PC-9 (cell line): ENCODE measurements at places on chromosomes 1 and 21. TPM values are rescaled to one million over a fixed set of nuclear protein-coding genes. Genes with fewer than 3 reads are reported as not detected.

GRCh38 chr1:177589166-177589565 lies 380.7 kb downstream of the SEC16B start:
- no peak overlapping the region for H3K4me3 ChIP-seq
- DNase-seq, result no peak
- peaks cover 15% of the 10 kb centered on the region for H3K4me1 ChIP-seq
- H3K27ac ChIP-seq, result no peak overlapping the region
- H3K36me3 ChIP-seq, result no peaks in the 10 kb centered on the region

GRCh38 chr1:30682396-30683275 lies 40.7 kb downstream of the MATN1 start:
- no peak overlapping the region for H3K27ac ChIP-seq
- no peaks in the 10 kb centered on the region for H3K36me3 ChIP-seq
- no peaks in the 10 kb centered on the region for H3K27me3 ChIP-seq
- peaks cover 7% of the 10 kb centered on the region; the same call in 1 of the 2 replicates for H3K4me1 ChIP-seq
- DNase-seq, result no peak
- no peak overlapping the region for H3K4me3 ChIP-seq

Gene CACHD1
- total RNA-seq, result 3.1 and 3.8 TPM in 2 replicates

GRCh38 chr1:234517110-234517802 lies 38.3 kb upstream of the TARBP1 start:
- peaks cover 43% of the 10 kb centered on the region for H3K4me1 ChIP-seq
- no peaks in the 10 kb centered on the region for H3K27me3 ChIP-seq
- no peaks in the 10 kb centered on the region for H3K36me3 ChIP-seq
- no peak overlapping the region for H3K4me3 ChIP-seq
- H3K27ac ChIP-seq, result peak overlapping the region; percentile 82; the same call in 1 of the 2 replicates

Gene GPR25
- total RNA-seq, result not detected in 2 replicates

GRCh38 chr1:101253976-101254674 lies 17.3 kb downstream of the S1PR1 start:
- H3K27ac ChIP-seq, result no peak overlapping the region
- DNase-seq, result no peak
- no peaks in the 10 kb centered on the region for H3K27me3 ChIP-seq

DNA sequence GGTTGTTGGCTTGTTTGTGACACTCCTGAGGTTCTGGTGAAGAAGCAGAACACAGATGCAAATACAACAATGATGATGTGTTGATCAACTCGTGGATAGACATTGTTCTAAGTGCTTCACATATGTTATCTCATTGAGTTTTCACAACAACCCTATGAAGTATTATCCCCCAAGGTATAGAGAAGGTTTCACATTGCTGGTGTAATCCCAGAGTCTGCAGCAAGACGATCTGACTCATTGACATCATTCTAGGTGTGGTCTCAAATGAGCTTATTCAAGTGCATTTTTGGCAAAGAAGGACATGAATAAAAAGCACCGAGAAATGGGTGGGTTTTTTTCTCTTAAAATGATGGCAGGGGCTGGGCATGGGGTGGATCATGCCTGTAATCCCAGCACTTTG lies 64.1 kb upstream of the SCAF4 start:
- no peak overlapping the region for H3K4me3 ChIP-seq
- H3K36me3 ChIP-seq, result no peaks in the 10 kb centered on the region
- H3K27ac ChIP-seq, result no peak overlapping the region
- peaks cover 77% of the 10 kb centered on the region for H3K27me3 ChIP-seq

GRCh38 chr1:95278173-95279006 lies 44.4 kb downstream of the RWDD3 start:
- no peaks in the 10 kb centered on the region for H3K4me1 ChIP-seq
- H3K27ac ChIP-seq, result no peak overlapping the region
- H3K27me3 ChIP-seq, result no peaks in the 10 kb centered on the region
- no peak for DNase-seq
- H3K36me3 ChIP-seq, result no peaks in the 10 kb centered on the region
- H3K4me3 ChIP-seq, result no peak overlapping the region

DNA sequence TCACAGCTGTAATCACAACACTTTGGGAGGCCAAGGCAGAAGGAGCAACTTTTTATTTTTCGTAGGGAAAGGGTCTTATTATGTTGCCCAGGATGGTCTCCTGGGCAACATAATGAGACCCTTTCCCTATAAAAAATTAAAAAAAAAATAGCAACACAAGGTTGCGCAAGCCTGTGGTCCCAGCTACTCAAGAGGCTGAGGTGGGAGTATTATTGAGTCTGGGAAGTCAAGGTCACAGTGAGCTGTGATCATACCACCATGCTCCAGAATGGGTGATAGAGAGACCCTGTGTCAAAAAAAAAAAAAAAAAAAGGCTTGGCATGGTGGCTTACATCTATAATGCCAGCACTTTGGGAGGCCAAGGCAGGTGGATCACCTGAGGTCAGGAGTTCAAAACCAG lies 131.6 kb downstream of the TRIM33 start:
- no peaks in the 10 kb centered on the region for H3K4me1 ChIP-seq
- no peak overlapping the region for H3K4me3 ChIP-seq
- H3K27me3 ChIP-seq, result no peaks in the 10 kb centered on the region
- no peak for DNase-seq

Gene COG2
- total RNA-seq, result 21.5 and 24.3 TPM in 2 replicates

DNA sequence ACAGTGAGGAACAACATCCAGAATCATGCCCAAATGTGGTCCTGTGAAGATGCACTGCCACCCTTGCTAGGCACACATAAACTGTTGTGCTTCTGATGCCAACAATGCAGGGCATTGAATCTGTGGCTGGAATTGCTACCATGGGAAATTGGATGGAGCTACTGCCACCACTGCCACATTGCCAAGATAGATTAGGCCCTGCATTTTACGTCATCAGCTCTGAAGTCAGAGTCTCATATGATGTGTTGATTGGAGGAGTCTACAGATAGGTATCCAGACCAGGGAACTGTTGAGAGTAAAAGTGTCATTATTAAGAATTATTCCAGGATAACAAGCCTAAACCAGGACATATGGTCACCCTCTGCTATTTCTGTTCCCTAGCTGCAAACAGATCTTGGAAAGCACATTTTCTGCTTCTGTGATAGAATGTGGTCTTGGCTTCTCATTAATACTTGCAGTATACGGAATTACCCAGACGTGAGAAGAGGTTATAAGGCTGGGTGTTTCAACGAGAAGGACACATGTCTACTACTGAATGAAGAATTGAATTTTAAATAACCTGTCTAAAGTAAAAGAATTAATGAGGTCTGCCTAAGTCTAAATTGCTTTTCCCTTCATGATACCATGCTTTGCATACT lies 106.6 kb downstream of the TNNI3K start:
- no peak for DNase-seq
- H3K4me1 ChIP-seq, result no peaks in the 10 kb centered on the region
- no peaks in the 10 kb centered on the region for H3K36me3 ChIP-seq

DNA sequence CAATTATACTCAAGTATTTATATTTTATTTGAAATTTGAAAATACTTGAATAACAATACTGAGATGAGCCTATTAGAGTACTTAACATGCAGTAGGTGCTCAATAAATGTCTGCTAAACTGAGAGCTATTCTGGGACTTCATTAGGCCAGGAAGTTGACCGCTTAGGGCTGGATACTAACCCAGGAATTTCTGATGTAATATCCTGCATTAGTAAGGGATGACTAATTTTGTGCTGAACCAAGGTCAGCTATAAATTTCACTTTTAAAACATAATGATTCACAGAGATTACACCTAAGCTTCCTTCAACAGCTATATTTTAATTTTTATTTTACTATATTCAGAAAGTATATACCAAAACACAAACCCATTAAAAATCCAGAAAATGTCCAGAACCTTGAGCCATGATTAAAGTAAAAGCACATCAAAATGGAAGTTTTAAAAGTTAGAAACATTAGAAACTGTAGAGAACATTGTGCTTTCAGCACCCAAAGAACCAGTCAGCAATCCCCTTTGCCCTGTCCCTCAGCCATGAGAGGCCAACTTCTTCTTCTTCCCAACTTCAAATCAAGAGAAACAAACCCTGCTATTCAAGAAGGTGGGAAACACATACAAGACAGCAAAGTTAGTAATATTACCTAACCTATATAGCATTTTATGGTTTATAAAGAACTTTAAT lies 35.4 kb downstream of the WNT2B start:
- H3K27ac ChIP-seq, result peak overlapping the region; percentile 98
- peaks cover 38% of the 10 kb centered on the region for H3K4me1 ChIP-seq
- H3K36me3 ChIP-seq, result peaks cover 4% of the 10 kb centered on the region; the same call in 1 of the 2 replicates

- no peaks in the 10 kb centered on the region for H3K36me3 ChIP-seq
- H3K27me3 ChIP-seq, result no peaks in the 10 kb centered on the region
- H3K4me1 ChIP-seq, result peaks cover 12% of the 10 kb centered on the region; the same call in 1 of the 2 replicates
- no peak for DNase-seq
These were observed at the start of gene FYB2 for GRCh38 chr1:56819387-56819899. TSS of gene FYB2 (minus strand) at chr1:56819404. CDS start at chr1:56819290, 114 bp downstream.

- H3K4me3 ChIP-seq, result peak overlapping the region; percentile 35; the same call in 1 of the 2 replicates
- no peaks in the 10 kb centered on the region for H3K27me3 ChIP-seq
- peak; percentile 97 for DNase-seq
- H3K4me1 ChIP-seq, result peaks cover 70% of the 10 kb centered on the region
- H3K27ac ChIP-seq, result peak overlapping the region; percentile 91
These were observed 36.7 kb upstream of the THEM4 start for GRCh38 chr1:151945725-151946722.

- H3K4me1 ChIP-seq, result peaks cover 14% of the 10 kb centered on the region
- H3K27ac ChIP-seq, result peak overlapping the region; percentile 62
- H3K4me3 ChIP-seq, result no peak overlapping the region
- no peak for DNase-seq
- no peaks in the 10 kb centered on the region for H3K27me3 ChIP-seq
- H3K36me3 ChIP-seq, result no peaks in the 10 kb centered on the region
These were observed 57.6 kb downstream of the KCNK2 start for GRCh38 chr1:215140135-215140534.

Gene CFAP107
- not detected in 2 replicates for total RNA-seq

- no peaks in the 10 kb centered on the region for H3K36me3 ChIP-seq
- H3K27me3 ChIP-seq, result no peaks in the 10 kb centered on the region
- H3K27ac ChIP-seq, result no peak overlapping the region
- DNase-seq, result no peak
These were observed 407.4 kb downstream of the NTNG1 start for GRCh38 chr1:107548276-107548675.

- H3K4me1 ChIP-seq, result no peaks in the 10 kb centered on the region
- no peak overlapping the region for H3K4me3 ChIP-seq
These were observed 466.5 kb upstream of the DEPDC1 start for GRCh38 chr1:68963353-68963752.

Gene PDE4B
- total RNA-seq, result 1.2 and 1.3 TPM in 2 replicates

Gene SLC27A3
- 14.4 and 17.1 TPM in 2 replicates for total RNA-seq

GRCh38 chr1:218414060-218414728 lies 69.1 kb downstream of the TGFB2 start:
- H3K27me3 ChIP-seq, result no peaks in the 10 kb centered on the region
- H3K4me3 ChIP-seq, result no peak overlapping the region
- DNase-seq, result no peak
- no peaks in the 10 kb centered on the region for H3K4me1 ChIP-seq
- H3K36me3 ChIP-seq, result peaks cover 47% of the 10 kb centered on the region
- H3K27ac ChIP-seq, result no peak overlapping the region

DNA sequence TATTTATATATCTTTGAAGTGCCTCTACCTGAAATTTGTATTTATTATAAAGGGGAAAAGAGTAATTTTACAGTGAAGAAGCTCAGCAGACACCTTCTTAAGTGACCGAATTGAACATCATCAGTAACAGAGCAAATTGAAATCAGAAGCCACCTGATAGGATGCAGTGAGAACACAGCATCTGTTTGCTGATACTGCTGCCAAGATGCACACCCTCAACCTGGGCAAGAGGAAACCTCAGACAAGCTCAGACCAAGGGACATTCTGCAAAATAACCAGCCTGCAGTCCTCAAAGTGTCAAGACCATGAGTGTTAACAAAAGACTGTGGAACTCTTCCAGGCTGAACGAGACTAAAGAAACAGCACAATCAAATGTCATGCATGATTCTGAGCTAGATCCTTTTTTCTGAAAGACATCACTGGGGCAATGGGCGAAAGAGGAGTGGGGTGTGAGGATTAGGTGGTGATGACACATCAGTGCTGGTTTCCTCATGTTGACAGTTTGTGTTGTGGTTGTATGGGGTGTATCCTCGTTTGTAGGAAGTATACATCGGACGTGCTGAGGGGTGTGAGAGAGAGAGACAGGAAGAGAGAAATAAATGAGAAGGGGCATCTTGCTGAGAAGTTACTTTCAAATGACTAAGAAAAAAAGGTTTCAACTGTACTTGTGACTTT lies 103.7 kb downstream of the ABCA4 start:
- H3K36me3 ChIP-seq, result no peaks in the 10 kb centered on the region
- H3K27ac ChIP-seq, result no peak overlapping the region
- no peak overlapping the region for H3K4me3 ChIP-seq
- H3K27me3 ChIP-seq, result no peaks in the 10 kb centered on the region
- peaks cover 32% of the 10 kb centered on the region for H3K4me1 ChIP-seq
- DNase-seq, result no peak

GRCh38 chr1:41957568-41957967 lies 38.8 kb upstream of the HIVEP3 start:
- peak; percentile 25 for DNase-seq
- no peaks in the 10 kb centered on the region for H3K36me3 ChIP-seq
- no peaks in the 10 kb centered on the region for H3K27me3 ChIP-seq
- peaks cover 58% of the 10 kb centered on the region for H3K4me1 ChIP-seq

GRCh38 chr1:81115422-81115821 lies 685.3 kb upstream of the ADGRL2 start:
- no peak overlapping the region for H3K27ac ChIP-seq
- H3K4me3 ChIP-seq, result no peak overlapping the region
- no peaks in the 10 kb centered on the region for H3K27me3 ChIP-seq
- no peaks in the 10 kb centered on the region for H3K4me1 ChIP-seq
- no peaks in the 10 kb centered on the region for H3K36me3 ChIP-seq

GRCh38 chr1:119954476-119955422 lies 58.4 kb upstream of the ADAM30 start:
- DNase-seq, result no peak
- H3K4me3 ChIP-seq, result no peak overlapping the region

Gene SPRR3
- 0.57 TPM in 1 of 2 replicates, not detected in the other for total RNA-seq

GRCh38 chr1:240031009-240031408 lies 60.7 kb upstream of the FMN2 start:
- 0 out of 2 replicates have a peak, but pooled peaks cover 11% of the 10 kb centered on the region for H3K27me3 ChIP-seq
- no peak for DNase-seq
- no peak overlapping the region for H3K4me3 ChIP-seq
- no peaks in the 10 kb centered on the region for H3K36me3 ChIP-seq

Gene TAL1
- total RNA-seq, result not detected in 2 replicates

Gene SPRR2E
- total RNA-seq, result not detected in 2 replicates

- no peak for DNase-seq
- 0 out of 2 replicates have a peak, but pooled peaks cover 3% of the 10 kb centered on the region for H3K4me1 ChIP-seq
- no peaks in the 10 kb centered on the region for H3K36me3 ChIP-seq
- H3K27me3 ChIP-seq, result no peaks in the 10 kb centered on the region
These were observed 29.1 kb downstream of the IL12RB2 start for GRCh38 chr1:67336783-67337182.

DNA sequence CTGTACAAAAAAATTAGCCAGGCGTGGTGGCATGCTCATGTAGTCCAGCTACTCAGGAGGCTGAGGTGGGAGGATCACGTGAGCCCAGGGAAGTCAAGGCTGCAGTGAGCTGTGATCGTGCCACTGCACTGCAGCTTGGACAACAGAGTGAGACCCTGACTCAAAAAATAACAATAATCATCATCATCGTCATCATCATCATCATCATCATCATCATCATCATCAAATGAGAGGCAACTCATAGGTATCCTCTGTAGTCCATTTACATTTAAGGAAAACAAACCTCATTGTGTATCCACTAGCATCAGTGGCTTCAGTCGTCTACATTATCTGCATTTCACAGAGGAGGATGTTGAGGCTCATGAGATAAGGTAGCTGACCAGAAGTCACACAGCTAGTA lies 68.8 kb upstream of the SELENON start:
- no peak overlapping the region for H3K27ac ChIP-seq
- H3K4me3 ChIP-seq, result no peak overlapping the region
- no peaks in the 10 kb centered on the region for H3K27me3 ChIP-seq
- H3K4me1 ChIP-seq, result no peaks in the 10 kb centered on the region
